ENCODE measurements at places on chromosomes 7 and 10.

GRCh38 chr10:118445535-118445934, 103.4 kb upstream of the FAM204A start:
- no peak for DNase-seq

GRCh38 chr10:6465437-6465836, 114.6 kb downstream of the PRKCQ start:
- no peak for DNase-seq

DNA sequence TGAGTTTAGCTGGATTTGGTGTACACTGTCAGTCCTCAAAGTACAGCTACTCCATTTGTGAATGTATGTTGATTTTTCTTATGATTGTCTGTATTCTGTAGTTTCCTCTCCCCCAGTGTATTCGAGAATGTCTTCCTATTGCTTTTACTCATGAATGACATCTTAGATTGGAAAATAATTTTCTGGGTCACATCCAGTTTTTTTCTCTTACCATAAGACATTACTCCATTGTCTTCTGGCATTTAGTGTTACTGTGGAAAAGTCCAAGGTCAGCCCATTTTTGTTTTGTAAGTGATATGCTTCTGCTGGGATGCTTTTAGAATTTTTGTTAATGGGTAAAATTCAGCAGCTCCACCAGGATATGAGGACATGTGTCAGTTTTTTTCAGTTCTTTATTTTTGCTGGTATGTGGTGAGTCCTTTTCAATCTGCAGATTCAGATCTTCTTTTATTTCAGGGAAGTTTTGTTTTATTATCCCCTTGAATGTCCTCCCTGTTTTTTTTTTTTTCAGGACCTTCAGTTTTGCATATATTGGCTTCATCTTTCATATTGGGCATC, 33.6 kb downstream of the WAC start:
- no peak for DNase-seq

- no peak for DNase-seq
These were observed 423.8 kb downstream of the ARL4A start for GRCh38 chr7:13111230-13111629.

DNA sequence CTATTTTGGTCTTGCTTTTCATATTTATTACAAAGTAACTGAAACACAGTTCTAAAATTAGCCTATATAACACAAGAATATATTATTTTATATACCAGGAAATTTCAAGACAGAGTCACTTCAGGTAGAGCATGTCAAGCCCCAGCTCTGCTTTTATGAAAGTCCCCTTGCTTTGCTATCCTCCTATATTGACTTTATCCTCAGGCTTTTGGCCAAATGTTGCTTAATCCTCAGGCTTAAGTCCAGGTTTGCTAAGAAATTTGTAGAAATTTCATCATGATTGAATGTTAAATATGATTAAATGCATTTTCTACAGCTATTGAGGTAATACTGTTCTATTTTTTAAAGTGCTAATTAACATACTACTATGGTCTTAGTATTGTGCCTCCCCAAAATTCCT, 227.6 kb downstream of the FZD1 start:
- DNase-seq: no peak

GRCh38 chr7:101108961-101109360, 17.9 kb upstream of the SERPINE1 start:
- no peak for DNase-seq

DNA sequence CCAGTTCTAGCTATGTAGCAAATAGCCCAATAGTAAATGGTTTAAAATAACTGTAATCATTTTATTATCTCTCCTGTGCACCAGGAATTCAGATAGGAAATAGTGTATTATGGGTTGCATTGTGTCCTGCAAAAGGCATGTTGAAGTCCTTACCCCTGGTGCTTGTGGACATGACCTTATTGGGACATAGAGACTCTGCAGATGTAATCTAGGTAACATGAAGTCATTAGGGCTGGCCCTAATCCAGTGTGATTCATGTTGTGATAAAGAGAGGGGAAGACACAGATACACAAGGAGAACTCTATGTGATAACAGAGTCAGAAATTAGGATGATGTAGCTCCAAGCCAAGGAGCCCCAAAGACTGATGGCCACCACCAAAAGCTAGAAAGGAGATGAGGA, 462.8 kb downstream of the GALNT17 start:
- DNase-seq: no peak

Measured in NB4 (cell line).